ENCODE measurements at places on chromosomes 7 and 10.

DNA sequence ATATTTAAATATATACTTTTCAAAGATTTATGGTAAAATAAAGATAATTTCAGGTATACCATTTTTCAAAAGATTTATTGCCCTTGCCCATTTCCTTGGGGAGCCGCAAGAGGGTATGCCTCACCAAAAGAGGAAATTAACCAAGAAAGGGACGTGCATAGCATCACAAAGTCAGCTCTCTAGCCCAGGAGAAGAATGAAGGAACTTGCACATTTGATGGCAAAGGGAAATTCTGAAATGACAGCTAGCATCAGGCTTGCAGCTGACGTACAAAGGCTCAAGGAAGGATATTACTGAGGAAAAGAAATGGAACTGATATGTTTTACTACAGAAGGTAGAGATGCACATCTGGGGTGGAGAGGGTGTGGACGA lies 93.6 kb upstream of the RSU1 start:
- no peak for DNase-seq

GRCh38 chr7:149825567-149826343 lies 12.4 kb upstream of the ZNF862 start:
- DNase-seq, result no peak

GRCh38 chr10:70549351-70549961 lies 53.1 kb downstream of the PRF1 start:
- DNase-seq, result no peak

DNA sequence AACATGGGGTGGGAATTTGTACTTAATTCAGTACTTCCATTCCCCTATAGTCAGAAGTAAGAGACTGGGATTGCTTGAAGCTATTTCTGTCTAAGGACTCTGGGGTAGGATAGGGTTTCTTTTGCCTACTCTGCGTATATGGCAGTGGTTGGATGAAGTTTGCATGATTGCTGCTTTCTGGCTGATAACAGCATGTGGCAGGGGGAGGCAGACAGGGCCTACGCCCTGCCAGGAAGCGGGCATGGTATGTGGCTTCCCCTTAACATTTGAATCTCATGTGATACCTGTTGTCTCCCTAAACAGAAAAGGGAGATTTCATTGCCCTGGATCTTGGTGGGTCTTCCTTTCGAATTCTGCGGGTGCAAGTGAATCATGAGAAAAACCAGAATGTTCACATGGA lies 57.1 kb downstream of the TACR2 start:
- DNase-seq, result no peak

GRCh38 chr7:139854803-139855497 lies 25.9 kb downstream of the TBXAS1 start:
- no peak for DNase-seq

- DNase-seq, result peak; percentile 89
These were observed 10.9 kb downstream of the PWWP2B start for GRCh38 chr10:132407846-132408278.

GRCh38 chr7:93949423-93949822 lies 27.9 kb downstream of the GNG11 start:
- DNase-seq, result no peak

- DNase-seq, result no peak
These were observed 1.8 kb upstream of the CCDC6 start for GRCh38 chr10:59907918-59908807.

DNA sequence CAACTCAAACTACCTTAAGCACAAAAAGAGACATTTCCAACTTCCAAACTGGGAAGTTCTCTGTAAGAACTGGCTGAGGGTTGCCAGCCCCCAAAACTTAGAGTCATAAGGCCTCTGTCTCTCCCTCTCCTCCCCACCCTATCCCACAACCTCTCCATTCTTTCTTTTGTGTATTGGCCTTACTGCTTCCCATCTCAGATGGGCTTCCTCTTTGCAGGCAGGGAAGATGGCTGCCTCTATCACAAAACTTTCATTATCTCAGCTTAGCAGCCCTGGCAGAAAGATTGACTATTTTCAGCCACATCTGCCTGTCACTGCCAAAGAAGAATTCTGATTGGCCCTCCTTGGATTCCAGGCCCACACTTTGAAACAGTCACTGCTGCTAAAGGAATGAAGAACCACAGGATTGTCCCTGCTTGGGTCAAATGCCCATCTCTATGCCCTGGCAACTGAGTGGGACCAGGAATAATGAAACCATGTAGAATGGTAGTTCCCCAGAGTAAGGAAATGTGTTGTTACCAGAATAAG lies 58.0 kb upstream of the PRKAR2B start:
- no peak for DNase-seq

DNA sequence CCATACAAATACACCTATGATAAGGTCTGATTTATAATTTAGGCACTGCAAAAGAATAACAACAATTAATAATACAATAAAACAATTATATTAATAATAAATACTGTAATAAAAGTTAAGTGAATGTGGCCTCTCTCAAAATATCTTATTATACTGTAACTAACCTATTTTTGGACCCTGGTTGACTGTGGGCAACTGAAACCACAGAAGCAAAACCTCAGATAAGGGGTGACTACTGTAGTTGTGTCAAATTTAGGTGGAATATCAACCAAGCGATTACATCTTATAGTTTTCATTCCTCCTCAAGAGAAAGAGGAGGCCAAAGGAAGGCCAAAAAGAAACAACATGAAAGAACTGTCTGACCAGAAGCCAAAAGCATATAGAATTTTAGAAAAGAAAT lies 103.9 kb downstream of the SKAP2 start:
- DNase-seq, result no peak

DNA sequence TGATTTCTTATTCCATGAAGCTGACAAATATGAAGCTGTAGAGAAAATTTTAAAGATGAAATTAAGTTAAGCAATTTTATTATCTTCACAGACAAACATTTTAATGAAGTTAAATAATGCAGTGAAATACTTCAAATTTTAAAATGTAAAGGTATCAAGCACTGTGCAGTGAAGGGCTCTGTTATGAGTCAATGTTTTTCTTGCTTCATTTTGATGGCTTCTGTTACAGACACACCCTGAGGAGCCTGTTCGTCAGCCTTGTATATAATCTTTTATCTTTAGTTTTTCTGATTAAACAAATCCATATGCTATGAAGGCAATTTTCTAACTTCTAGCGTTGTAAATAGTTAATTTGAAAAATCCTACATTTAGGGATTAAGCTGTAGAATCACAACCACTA lies 18.5 kb downstream of the VSTM2A start:
- no peak for DNase-seq

- DNase-seq, result peak; percentile 49
These were observed 58.6 kb upstream of the LOXL4 start for GRCh38 chr10:98326621-98327027.

DNA sequence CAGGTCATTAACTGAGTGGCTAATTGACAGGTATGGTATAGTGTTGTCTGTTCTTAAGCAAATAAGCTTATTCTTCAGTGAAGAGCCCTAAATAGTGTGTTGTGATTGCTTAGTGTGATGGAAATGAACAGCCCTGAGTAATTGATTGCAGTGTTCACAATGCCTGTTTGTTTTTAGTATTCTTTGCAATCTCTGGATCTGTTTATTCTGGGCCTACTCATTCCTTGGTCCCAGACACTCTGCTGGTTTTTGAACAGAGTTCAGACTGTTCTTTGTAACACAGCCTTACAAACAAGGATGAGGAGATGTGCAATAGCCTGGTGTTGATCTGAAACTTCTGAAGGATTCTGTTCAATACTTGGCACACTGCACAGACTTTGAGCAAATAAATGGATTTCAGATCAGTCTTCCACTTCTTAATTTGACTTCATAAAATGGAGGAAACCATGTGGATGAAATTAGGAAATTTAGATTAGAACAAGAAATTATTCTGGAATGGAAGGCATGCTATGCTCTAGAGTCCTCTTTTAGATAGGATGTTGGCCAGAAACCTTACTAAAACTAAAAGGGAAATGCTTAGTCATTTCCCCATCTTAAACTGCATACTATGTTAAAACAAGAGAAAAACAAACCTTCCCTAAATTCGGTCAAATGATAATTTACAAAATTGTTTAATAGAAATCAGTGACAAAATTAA lies 444.2 kb upstream of the SEMA3D start:
- DNase-seq, result peak; percentile 70

DNA sequence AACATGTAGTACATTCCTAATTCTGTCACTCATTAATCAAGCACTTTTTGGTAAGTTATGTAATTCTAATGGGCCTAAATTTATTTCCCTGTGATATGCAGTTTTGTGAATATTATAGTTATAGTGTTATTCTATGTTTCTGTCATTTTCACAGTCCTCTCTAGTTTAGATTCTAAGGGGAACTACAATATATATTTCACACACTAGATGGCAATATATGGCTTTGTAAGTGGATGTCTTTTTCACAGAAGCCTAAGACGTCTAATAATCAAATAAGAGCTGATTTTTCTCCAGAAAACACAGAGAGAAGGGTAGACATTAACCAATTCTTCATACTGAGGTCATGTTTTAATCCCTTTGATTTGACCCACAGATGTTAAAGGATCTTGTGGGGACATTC lies 18.0 kb downstream of the RNLS start:
- DNase-seq, result no peak

GRCh38 chr7:51079494-51079893 lies 237.1 kb downstream of the COBL start:
- peak; percentile 36 for DNase-seq

GRCh38 chr10:90621577-90621976 lies 236.3 kb downstream of the HTR7 start:
- no peak for DNase-seq

- no peak for DNase-seq
These were observed 67.2 kb downstream of the GRK5 start for GRCh38 chr10:119274519-119275045.

DNA sequence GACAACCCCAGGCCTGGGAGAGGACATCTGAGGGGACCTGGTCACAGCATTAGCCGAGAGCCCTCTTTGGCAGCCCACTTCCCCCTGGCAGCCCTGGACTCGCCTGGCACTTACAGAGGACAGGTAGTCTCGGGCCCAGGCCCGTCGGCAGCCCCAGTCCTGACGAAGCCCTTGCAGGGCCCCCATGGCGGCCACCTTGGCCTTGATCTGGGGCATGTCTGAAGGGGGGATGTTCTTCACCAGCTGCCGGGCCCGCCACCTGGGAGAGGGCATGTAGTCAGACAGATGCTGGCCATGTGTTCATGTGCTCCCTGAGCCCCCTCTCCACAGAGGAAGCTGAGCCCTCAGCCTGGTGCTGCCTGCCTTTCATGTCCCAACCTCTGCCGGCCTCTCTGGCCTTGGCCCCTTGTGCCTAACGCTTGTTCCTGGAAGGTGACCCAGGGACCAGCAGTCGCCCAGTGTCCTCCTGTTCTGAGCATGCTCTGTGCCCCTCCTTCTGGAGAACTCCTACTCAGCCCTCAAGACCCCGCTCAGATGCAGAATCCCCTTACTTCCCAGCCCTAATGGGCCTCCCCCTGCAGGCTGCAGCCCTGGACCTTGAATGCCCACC lies 13.9 kb downstream of the MYO1G start:
- no peak for DNase-seq

- DNase-seq, result no peak
These were observed 11.6 kb downstream of the ZNF316 start for GRCh38 chr7:6648815-6649104.

- no peak for DNase-seq
These were observed 15.9 kb downstream of the BZW2 start for GRCh38 chr7:16661924-16662323.

DNA sequence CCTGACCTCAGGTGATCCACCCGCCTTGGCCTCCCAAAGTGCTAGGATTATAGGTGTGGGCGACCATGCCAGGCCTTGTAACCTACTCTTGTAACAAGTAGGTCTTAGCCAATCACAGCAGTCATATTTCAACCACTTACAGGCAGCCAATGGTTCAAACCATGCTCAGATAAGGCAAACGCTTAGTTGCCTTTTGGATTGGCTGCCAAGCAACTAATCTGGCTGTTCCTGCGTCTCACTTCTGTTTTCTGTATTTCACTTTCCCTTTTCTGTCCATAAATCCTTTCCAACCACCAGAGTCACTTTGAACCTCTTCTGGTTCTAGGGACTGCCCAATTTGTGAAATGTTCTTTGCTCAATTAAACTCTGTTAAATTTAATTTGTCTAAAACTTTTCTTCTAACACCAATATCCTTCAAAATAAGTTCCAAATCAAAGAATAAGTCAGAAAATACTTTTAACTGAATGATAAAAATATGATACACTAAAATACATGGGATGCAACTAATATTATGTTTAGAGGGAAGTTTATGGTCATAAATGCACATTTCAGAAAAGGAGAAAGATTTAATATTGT lies 19.1 kb upstream of the PRF1 start:
- DNase-seq, result no peak

DNA sequence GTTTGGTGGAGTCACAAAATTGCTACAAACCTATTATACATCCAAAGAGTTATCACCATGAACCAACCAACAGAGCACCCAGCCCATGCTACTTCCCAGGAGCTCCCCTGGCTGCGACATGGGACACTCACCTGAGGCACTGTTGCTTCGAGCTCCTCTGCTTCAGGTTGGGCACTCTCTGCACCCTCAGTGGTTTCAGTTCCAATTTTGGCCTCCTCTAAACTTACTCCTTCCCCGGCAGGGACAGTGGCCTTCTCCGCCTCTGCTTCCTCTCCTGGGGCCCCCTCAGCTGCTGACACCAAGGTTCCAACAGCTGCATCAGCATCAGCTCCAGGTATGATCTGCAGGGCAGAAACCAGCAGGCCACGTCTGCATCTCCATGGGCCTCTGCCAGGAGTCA lies 120.4 kb upstream of the TARP start:
- DNase-seq, result no peak

DNA sequence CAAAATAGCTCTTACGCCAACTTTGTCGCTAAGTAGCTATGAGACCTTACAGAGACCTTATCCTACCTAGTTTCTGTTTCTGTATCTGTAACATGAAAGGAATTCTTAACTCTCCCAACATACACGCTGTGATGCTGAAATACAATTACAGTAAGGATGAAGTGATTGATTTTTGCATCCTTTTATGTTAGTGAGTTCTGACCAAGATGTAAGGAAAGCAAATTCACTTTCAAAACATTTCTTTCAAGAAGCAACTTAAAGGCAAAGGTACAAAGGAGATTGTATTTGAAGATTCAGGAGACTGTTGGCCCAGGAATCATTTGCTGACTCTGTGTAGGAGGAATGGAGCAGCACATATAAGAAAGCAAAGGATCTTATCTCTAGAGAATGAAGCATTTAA lies 7.1 kb upstream of the ANK3 start:
- DNase-seq, result no peak

GRCh38 chr10:71973777-71974488 lies 9.7 kb downstream of the CHST3 start:
- DNase-seq, result no peak

- DNase-seq, result no peak
These were observed 105.9 kb downstream of the ACTR3B start for GRCh38 chr7:152865461-152865860.

GRCh38 chr10:101841826-101842225 lies 1.8 kb downstream of the KCNIP2 start:
- DNase-seq, result no peak

- no peak for DNase-seq
These were observed 88.9 kb downstream of the C1GALT1 start for GRCh38 chr7:7271094-7271874.

DNA sequence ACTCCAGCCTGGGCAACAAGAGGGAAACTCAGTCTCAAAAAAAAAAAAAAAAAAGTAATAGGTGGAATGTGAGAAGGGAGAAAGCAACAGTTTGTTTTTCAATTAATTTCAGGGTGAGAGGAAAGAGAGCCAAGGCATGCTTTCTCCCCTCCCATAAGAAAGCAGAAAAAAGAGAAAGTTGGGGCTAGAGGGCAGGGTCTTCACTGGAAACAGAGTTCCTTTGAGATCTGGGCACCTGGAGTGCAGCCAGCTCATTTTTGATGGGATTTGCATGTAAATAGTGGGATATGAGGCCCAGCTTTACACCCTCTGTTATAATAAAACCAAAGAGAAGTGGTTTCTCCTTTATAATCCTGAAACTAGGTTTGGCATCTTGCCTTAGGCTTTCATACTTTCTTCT lies 13.8 kb upstream of the STOX1 start:
- DNase-seq, result no peak
